ENCODE measurements at places on chromosomes 6 and 20. TPM values are rescaled to one million over a fixed set of nuclear protein-coding genes. Genes with fewer than 3 reads are reported as not detected.

GRCh38 chr6:30875244-30876038 is 8.9 kb upstream of the DDR1 start:
- DNase-seq = no peak

GRCh38 chr6:80544555-80544954 is 438.1 kb downstream of the BCKDHB start:
- DNase-seq = no peak

DNA sequence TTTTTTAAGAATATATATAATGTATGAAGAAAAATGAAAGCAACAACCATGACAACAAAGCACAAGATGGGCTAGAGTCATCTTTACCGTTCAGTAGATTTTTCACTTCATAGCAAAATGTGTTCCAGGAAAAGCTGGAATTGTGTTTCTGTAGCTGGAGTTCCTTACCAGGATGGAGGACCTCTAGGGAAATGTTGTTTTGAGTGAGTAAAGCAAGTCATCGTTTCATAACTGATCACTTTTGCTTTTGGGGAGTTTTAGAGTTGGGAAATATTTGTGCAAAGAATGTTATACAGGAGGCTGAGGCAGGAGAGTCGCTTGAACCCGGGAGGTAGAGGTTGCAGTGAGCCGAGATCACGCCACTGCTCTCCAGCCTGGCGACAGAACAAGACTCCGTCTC is 151.6 kb downstream of the SASH1 start:
- no peak for DNase-seq

DNA sequence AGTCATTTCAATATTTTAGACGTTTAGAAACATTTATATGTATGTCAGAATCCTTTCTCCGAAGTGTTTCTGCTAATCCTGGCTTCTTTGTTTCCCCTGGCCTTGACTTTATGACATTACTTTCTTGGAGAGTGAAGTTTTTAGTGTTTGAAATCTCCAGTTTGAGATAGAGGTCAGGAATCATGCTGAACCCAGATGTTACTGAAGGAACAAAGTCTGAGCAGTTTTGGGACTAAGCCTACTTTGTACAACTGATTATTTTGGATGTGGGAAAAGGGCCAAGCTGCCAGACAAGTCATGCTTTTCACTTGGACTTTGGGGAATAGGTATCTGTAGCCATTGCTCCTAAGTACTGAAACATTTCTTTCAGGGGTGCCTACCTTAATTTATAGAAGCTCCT is 2.3 kb downstream of the RNF144B start:
- DNase-seq = peak; percentile 16

DNA sequence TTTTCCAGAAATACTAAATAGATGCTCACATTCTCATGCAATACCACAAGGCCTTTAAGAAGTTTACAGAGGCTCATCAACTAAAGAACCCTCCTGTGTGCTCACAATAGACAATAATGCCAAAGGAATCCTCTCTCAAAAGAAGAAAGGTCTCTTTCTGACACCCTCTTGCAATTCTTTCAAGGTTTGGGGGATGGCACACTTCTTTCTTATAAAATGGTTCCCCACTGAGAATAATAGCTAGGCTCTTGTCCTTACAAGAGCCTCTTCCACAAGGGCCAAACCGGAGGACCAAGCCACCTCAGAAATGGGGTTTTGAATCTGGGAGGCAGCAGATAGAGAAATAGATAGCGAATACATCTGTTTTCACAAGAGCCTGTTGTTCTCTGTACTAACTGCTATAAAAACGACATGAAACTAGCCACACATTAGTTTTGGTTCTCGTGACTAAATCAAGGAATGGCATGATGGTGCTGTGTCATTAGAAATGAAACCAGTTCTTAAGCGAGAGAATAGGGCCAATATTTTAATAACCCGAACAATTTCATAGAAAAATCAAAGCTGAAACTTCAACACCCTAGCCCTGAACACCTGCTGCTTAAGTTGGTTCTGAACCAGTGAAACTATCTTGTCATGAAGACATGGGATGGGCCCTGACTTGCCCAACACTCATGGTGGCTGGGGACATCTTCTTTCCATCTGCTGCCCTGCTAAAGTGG is 81.1 kb downstream of the PRDM1 start:
- no peak for DNase-seq

GRCh38 chr6:133613211-133613610 is 275.7 kb upstream of the TCF21 start:
- DNase-seq = no peak

GRCh38 chr20:19009081-19009688 is 195.6 kb downstream of the SCP2D1 start:
- no peak for DNase-seq

GRCh38 chr6:15313367-15313766 is 67.5 kb downstream of the JARID2 start:
- DNase-seq = no peak

GRCh38 chr6:101608703-101609102 is 215.2 kb downstream of the GRIK2 start:
- DNase-seq = no peak

- peak; percentile 53 for DNase-seq
Observed at GRCh38 chr6:16286151-16286522, 47.8 kb downstream of the GMPR start.

GRCh38 chr20:32635764-32636163 is 38.0 kb downstream of the C20orf203 start:
- no peak for DNase-seq

DNA sequence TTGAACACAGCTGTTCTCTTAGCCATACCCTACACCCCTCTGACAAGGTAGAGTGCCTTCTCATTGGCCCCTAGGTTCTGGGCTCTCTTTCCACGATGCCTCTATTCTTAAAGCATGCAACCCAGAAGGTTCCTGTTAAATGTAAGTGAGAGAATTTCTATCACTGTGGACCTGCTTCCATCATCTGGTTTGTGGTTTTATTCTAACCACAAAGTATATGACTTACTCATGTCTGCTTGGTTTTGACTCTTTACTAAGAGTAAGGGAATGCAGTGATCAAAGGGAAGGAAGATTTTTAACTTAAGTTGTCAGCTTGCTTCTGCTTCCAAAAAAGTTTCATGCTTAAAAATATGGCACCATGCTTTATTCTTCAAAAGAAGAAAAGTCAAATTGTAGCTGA is 80.2 kb downstream of the ANKEF1 start:
- peak; percentile 73 for DNase-seq

DNA sequence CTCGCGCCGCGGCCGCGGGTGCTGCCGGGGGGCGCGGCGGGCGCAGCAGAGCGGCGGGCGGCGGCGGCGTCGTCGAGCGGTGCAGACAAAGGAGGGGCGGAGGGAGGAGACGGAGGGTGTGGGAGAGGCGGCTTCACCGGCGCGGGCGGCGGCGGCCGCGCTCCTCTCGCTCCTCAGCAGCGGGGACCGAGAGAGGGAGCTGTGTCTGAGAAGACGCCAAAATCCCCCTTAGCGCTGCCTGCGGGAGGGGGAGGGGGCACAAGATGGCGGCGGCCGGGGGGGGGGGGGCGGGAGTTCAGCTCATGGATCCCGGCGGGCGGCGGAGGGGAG is 296 bp downstream of the ADNP start:
- no peak for DNase-seq

- DNase-seq = no peak
Observed at GRCh38 chr6:2081155-2082138, 164.0 kb downstream of the GMDS start.

GRCh38 chr6:159152041-159152440 is 17.2 kb upstream of the FNDC1 start:
- no peak for DNase-seq

GRCh38 chr6:61869632-61870400 is 416.2 kb downstream of the KHDRBS2 start:
- no peak for DNase-seq

- DNase-seq = peak; percentile 45
Observed at GRCh38 chr20:41213150-41213820, 75.9 kb downstream of the PLCG1 start.

DNA sequence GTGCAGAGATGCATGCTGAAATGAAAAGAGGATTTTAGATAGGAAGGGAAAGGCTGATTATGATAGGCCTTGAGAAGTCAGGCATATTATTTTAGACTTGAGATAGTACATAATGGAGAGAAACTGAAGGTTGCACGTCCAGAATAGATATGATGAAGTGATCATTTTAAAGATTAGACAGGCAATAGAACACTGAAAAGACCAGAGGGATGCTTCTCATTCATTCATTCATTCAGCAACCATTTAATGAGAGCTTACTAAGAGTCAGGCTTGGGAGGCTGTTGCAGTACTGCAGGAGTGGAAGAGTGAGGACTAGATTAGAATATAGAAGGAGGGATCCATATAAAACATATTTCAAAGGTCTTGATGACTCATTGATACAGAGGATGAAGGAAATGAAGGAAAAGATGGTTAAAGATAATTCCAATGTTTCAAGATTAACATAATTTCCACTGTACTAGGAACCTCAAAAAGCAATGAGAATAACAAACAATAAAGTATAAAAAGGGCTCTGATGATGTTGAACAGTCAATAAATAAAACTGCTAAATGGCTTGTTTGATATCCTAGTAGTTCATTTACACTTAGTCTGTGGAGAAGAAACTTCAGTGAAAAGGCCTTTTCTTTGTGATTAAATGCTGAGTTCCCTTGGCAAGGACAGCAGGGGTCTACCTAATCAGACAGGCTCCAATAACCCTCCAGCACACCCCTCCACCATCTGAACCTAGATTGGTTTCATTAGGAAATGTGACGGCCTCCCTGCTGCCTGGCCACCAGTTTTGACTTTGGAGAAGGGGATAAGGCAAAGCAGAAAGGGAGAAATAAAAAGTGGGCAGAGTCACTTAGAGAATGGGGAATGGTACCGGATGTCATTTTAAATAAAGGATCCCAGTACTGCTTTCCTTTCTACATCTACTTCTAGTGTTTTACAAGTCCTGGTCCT is 5.3 kb upstream of the FBXO9 start:
- DNase-seq = no peak

DNA sequence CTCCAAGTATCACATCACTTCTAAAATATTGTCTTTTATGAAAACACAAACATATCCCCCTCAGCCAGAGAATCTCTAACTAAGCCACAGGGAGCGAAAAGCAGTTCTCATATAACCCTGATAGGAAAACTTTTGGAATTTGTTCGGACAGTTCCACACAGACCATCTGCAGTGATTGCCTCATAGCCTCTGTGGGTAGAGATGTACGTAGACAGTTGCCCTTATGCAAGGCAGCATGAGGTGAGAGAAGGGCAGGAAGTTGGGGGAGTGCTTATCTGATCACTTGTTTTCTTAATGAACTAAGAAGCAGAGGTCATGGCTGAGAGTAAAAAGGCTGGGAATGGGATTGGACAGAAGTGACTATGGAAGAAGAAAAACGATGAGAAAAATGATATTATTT is 39.6 kb downstream of the SLC23A2 start:
- no peak for DNase-seq

DNA sequence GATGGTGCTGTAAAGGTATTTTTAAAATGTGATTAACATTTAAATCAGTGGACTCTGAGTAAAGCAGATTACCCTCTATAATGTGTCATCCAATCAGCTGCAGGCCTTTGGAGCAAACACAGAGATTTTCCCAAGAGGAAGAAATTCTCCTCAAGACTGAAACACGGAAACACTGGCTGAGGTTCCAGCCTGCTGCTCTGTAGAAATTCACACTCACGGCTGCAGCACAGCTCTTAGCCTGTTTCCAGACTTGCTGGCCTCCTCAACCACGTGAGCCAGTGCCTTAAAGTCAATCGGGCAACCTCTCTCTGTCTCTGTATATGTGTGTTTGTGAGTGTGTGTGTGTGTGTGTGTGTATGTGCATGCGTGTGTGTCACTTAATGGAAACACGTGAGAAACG is 41.1 kb downstream of the PDE10A start:
- no peak for DNase-seq

DNA sequence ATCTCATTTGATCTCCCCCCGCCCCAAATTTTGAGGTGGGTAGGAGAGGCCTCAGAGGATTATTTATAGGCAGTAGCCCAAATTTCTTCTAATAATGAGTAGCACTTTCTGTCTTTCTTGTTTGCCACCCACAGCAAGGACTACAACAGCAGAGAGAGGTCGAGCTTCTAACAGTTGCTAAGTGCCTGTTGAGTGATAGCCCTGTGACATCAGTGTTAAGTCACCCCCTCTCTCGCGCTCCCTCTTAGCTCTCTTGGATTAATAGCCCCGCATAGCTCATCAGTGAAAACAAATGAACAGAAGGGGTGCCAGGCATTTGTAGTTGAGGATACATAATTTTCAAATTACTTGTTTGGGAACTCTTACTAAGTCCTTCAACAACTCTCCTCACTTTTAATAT is 3.5 kb downstream of the ANKRD60 start:
- no peak for DNase-seq

GRCh38 chr20:52614051-52614863 is 357.9 kb upstream of the TSHZ2 start:
- DNase-seq = no peak

- DNase-seq = no peak
Observed at GRCh38 chr6:5990786-5991185, 15.9 kb downstream of the NRN1 start.

DNA sequence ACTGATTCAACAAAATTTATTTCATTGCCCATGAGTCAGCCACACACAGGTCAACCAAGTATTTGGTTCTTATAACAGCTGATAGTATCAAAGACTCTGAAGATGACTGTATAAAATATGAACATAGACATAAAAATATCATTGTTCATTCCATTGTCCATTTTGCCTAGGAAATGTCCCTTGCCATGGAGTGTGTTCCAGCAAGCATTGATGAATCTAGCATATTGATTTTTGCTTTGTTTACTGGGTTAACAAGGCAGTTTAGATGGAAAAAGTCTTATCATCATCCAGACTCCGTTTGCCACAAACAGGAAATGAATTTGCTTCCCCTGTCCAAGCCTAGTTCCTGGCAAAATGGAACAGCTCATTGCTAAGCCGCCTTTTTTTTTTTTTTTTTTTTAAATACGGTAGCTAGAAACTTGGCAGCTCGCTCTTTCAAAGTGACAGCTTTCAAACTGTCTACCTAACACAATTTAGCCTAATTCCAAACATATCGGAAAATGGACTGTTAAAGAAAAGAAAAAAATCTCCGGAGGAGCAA is 7.5 kb downstream of the F13A1 start:
- no peak for DNase-seq

TMEM217 gene
- total RNA-seq = 2.4 TPM

HDGFL1 gene
- total RNA-seq = not detected

UST gene
- 7.9 TPM for total RNA-seq

APCDD1L gene
- 2.0 TPM for total RNA-seq

SLC17A9 gene
- total RNA-seq = not detected

CRISP3 gene
- total RNA-seq = not detected

GJA10 gene
- not detected for total RNA-seq

ZSWIM3 gene
- 2.1 TPM for total RNA-seq

CYP24A1 gene
- total RNA-seq = 0.81 TPM

RBM38 gene
- total RNA-seq = 59.3 TPM

IMPG1 gene
- not detected for total RNA-seq

RAB32 gene
- total RNA-seq = 29.8 TPM

PRELID3B gene
- total RNA-seq = 181 TPM

PAX1 gene
- not detected for total RNA-seq

CSTF1 gene
- total RNA-seq = 60.2 TPM

LY6G5C gene
- total RNA-seq = 1.6 TPM

BMP6 gene
- 1.3 TPM for total RNA-seq

PPP1R3G gene
- total RNA-seq = 3.2 TPM

RAMACL gene
- total RNA-seq = 0.26 TPM

All from PC-3 (cell line).